NCI-H1417 (cell line): ENCODE measurements at places on chromosomes 1 and 21.

- no peak for DNase-seq
Measured at GRCh38 chr1:59990470-59990869, 63.9 kb upstream of the CYP2J2 start.

DNA sequence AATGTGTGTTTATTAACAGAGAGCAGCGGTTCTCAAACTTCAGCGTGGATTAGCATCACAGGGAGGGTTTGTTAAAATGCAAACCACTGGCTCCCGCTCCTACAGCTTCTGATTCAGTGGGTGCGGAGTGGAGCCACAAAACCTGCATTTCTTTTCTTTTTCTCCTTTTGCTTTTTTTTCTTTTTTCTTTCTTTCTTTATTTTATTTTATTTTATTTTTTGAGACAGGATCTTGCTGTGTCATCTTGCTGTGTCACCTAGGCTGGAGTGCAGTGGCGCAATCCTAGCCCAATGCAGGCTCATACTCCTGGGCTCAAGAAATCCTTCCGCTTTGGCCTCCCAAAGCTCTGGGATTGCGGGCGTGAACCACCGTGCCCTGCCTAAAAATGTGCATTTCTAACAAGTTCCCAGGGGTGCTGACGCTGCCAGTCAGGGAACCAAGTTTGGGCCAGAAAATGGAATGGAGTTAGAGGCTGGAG, 20.9 kb upstream of the SLC1A7 start:
- no peak for DNase-seq

DNA sequence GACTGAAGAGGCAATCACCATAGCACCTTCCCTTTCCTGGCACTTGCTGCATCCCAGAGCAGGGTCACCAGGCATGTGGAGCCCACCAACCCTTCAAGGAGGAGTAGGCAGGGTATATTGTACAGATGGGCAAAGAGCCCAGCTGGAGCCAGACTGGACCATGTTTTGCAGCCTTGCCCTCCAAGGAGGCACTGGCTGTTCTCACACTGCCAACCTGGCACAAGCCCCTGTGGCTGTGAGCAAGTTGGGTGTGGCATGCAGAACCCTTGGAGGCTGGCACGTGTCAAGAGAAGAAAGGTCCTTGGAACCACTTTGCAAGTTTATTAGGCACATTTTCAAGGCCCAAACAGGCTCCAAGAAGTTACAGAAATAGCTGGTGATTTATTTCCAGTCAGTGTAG, 146.4 kb downstream of the FOXD2 start:
- DNase-seq, result no peak

GRCh38 chr1:117143871-117144270, 22.3 kb upstream of the TRIM45 start:
- DNase-seq, result no peak

- no peak for DNase-seq
Measured at GRCh38 chr1:188423073-188423472, 1594.3 kb downstream of the PLA2G4A start.
